ENCODE measurements at places on chromosomes 13 and 19.

DNA sequence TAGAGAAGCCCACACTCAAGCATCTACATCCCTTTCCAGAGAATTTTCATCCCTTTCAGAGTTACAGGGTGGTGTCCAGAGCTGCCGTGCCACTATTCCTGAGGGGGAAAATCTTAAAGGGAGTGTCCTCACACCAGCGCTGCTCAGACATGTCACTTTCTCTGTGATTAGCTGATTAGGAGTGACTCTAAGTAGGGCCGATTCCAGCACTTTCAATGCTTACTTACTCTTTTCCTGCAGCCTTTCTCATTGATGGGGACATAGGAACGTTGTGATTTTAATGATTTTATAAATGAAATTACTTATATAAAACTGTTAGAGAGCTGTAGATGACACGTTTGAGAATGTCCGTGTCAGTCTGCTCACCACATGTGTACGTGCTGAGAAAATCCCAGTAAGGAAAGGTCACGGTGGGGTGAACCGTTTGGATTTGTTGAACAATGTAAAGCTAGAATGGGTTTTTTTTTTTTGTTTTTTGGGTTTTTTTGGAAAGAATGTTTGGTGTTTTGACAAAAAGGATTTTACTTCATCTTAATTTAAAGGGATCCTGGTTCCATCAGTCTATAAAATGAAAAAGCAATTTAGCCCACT, 56.6 kb upstream of the SPATA13 start:
- DNase-seq: no peak

GRCh38 chr13:29948244-29948643, 97.8 kb upstream of the UBL3 start:
- DNase-seq: no peak

- no peak for DNase-seq
These were observed 4.4 kb downstream of the PRDX2 start for GRCh38 chr19:12797141-12797587.

GRCh38 chr13:77868717-77869116, 49.9 kb downstream of the EDNRB start:
- DNase-seq: no peak

GRCh38 chr13:91185294-91185863, 162.1 kb upstream of the MIR17HG start:
- no peak for DNase-seq

DNA sequence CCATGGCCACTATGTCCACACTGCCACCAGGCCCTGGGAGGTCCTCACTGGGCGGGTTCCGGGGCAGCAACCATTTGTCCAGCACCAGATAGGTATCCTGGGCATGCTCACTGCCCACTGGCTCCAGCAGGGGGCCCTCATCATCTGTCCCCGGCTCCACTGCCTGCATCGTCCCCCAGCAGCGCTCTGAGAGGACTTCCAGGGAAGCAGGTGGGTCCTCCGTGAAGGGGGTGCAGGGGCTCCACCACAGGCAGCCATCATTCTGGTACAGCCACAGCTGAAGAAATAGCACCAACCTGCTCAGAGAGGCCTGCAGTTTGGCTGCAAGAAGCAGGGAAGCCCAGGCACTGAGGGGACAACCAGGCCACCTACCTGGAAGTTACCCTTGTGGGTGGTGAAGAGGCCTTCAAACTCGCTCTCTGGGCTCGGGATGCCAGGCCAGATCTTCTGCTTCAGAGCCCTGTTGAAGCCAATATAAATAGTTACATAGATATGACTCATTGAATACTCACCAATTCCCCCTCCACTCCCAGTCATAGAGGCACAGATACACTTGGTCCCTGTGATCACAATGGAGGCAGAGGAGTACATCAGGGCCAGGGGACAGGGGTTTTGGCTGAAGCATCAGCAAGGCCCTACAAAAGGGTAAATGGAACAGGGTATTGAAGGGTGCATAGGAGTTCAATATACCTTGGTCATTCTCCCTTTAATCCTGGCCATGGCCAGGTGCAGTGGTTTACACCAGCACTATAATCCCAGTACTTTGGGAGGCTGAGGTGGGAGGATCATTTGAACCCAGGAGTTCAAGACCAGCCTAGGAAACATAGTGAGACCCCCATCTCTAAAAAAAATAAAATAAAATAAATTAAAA, 4.1 kb downstream of the SWSAP1 start:
- DNase-seq: no peak

GRCh38 chr19:46717034-46717715, at the start of gene PRKD2:
Gene PRKD2 (minus strand): TSS chr19:46717114. CDS start chr19:46716370, 744 bp downstream.
- no peak for DNase-seq

DNA sequence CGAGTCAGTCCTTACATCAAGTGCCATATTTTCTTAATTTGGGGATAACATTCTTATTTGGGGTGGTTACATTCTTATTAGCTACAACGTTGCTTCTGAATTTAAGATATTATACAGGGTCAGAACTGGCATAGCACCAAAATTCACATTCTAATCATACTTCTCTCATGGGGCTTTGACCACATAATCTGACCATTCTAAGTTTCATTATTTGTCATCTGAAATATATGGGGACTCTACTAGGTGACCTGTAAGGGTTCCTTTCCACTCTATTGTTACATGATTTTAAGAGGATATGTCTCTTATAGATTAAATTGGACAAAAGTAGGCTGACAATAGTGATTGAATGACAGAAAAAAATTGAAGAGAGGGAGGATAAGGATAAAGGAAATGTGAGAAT, 536.5 kb downstream of the KCTD12 start:
- no peak for DNase-seq

All from NCI-H1417 treated with DMSO at 0.1 percent for 48 hours (cell line).